ENCODE measurements at places on chromosomes 11 and 22. TPM values are rescaled to one million over a fixed set of nuclear protein-coding genes. Genes with fewer than 3 reads are reported as not detected.

OR8D1 gene
- total RNA-seq = not detected

CHRM4 gene
- not detected for total RNA-seq

TEX12 gene
- total RNA-seq = 1.7 TPM

TRPM5 gene
- total RNA-seq = not detected

MUC2 gene
- total RNA-seq = 1.8 TPM

PTPRCAP gene
- total RNA-seq = 0.29 TPM

FANCF gene
- total RNA-seq = 0.88 TPM

FEN1 gene
- 0.77 TPM for total RNA-seq

MRGPRX4 gene
- total RNA-seq = not detected

NAT10 gene
- 54.0 TPM for total RNA-seq

SERPING1 gene
- total RNA-seq = 742 TPM

MS4A1 gene
- total RNA-seq = not detected

- DNase-seq = no peak
Measured at GRCh38 chr11:8932564-8933180, at the start of gene C11orf16. Gene C11orf16, minus strand, starts transcription at chr11:8932947. Its CDS starts 639 bp downstream, at chr11:8932308.

- DNase-seq = no peak
Measured at GRCh38 chr11:22749536-22749935, 80.1 kb downstream of the SVIP start.

GRCh38 chr11:133803026-133803425, 42.3 kb downstream of the SPATA19 start:
- no peak for DNase-seq

GRCh38 chr22:32858957-32859356, 57.5 kb downstream of the TIMP3 start:
- no peak for DNase-seq

GRCh38 chr11:32775908-32776307, 18.6 kb downstream of the CCDC73 start:
- DNase-seq = no peak

DNA sequence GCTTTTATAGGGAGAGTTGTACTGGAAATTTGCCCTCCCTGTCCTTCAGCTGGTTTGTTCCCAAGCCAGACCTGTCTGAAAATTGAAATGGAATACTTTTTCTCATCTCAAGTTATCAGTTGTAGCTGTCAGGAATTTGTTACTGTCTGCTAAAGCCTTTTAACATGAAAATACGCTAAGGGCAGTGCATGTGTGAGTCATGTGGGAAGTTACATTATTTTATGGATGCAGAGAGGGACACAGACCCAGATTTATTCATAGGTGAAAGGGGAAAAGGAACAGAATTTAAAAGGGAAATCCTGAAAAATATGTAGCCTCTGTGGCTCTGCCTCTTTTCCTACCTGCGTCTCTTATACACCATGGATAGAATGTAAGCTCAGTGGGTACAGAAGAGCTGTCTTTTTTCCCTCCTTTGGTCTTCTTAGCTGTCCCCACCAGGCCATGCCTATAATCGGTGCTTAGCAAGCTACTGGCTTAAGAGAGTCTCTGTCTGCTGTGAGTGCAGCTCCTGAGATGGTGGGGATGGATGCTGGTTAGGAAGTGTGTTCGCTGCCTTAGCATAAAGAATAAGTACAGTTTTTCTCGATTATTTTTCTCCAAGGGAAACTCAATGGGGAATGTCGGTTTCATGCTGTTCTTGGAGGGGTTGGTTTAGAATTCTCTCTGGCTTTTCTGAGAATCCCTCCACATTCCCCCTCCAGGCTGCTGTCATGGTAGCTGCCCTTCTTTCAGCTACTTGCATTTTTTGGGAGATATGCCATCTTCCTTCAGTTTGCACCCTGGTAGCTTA, 166.8 kb downstream of the TEAD1 start:
- DNase-seq = no peak

- no peak for DNase-seq
Measured at GRCh38 chr11:4466871-4467442, 15.5 kb upstream of the OR52K1 start.

DNA sequence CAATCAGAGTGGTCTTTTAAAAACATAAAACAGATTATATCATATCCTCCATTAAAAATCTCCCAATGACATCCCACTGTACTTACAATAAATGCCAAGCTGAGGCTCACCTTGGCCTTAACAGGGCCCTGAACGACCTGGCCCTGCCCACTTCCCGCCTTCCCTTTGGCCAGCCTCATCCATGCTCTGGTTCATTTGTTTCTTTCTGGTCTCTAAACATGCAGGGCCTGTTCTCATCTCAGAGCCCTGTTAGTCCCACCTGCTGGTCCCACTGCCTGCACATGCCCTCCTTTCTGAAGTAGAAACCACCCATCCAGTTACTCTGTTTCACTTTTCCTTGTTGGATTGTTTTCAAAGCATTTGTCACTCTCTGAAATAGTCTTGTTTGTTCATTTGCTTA, 227.4 kb downstream of the INSC start:
- DNase-seq = no peak

- DNase-seq = no peak
Measured at GRCh38 chr22:41481925-41482318, 13.0 kb downstream of the ACO2 start.

- no peak for DNase-seq
Measured at GRCh38 chr22:48501231-48501750, 1326.4 kb downstream of the BRD1 start.

DNA sequence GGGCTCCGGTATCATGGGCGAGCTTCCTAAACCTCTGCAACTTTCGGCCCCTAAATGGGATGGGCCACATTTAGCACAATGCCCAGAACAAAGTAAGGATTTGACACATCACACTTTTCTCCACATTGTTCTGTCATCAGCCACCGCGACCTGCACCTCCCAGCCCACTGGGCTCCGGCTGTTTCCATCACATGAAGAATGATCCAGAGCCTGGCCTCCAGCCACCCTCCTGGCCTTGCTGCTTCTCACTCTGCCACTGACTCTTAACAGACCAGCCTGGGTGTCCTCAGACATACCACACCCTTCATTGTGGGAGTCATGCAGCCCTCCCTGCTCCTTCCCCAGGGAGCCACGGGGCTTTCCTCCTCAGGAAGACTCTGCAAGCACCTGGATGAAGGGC, 113.7 kb downstream of the IGLL1 start:
- DNase-seq = no peak

GRCh38 chr11:126450806-126451205, 95.3 kb downstream of the ST3GAL4 start:
- DNase-seq = no peak

GRCh38 chr11:116043857-116044256, 539.6 kb upstream of the CADM1 start:
- no peak for DNase-seq

GRCh38 chr22:30192427-30192826, 54.1 kb downstream of the LIF start:
- no peak for DNase-seq

GRCh38 chr22:23281406-23282088, 101.2 kb downstream of the BCR start:
- peak; percentile 85 for DNase-seq

- DNase-seq = peak; percentile 84
Measured at GRCh38 chr22:20130731-20131596, 640 bp upstream of the ZDHHC8 start.

DNA sequence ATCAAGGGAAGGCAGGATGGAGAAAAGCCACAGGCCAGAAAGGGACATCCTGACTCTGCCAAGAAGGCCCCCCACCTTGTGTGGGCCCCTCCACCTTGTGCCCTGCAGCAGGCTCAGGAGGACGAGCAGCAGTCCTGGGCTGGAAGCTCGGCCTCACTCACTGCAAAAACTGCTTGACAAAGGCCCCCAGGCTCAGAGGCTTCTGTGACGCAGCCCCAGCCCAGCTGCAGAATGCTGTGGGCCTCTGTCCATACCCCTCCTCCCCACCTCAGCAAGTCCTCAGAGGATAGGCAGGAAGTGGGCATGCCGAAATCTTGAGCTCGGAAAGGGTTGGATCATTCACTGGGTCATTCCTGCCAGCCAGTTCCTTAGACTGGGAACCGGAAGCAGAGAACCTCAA, 61.9 kb downstream of the NRXN2 start:
- no peak for DNase-seq

DNA sequence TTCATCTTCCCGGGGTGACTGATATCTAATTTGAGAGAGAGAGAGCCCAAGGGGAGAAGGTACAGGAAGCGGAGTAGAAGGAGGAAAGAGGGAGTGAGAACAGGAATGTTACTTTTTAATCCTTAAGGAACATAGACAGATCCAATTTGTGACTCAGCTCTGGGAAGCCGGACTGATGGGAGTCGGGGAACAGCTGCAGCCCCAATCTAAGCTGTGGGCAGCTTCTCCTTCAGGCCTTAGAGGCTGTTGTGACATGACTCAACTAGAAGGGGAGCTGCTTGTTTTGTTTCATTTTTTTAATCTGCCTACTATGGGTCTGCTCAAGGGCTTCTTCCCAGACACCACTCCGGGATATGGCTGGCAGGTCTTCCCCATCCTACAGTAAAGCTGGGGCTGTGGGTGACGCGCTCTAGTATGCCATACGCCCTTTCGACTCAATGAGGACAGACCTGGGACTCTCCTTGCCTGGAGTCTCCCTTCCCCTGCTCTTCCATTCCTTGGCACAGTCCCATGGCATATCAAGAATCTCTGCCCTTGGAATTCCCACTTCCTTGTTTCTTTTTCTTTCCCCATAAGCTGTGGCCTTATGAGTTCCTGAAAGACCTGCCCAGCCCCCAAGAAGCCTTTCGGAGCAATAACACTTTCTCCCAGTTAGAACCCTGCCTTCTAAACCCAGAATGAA, 103.3 kb upstream of the AKIP1 start:
- peak; percentile 80 for DNase-seq

DNA sequence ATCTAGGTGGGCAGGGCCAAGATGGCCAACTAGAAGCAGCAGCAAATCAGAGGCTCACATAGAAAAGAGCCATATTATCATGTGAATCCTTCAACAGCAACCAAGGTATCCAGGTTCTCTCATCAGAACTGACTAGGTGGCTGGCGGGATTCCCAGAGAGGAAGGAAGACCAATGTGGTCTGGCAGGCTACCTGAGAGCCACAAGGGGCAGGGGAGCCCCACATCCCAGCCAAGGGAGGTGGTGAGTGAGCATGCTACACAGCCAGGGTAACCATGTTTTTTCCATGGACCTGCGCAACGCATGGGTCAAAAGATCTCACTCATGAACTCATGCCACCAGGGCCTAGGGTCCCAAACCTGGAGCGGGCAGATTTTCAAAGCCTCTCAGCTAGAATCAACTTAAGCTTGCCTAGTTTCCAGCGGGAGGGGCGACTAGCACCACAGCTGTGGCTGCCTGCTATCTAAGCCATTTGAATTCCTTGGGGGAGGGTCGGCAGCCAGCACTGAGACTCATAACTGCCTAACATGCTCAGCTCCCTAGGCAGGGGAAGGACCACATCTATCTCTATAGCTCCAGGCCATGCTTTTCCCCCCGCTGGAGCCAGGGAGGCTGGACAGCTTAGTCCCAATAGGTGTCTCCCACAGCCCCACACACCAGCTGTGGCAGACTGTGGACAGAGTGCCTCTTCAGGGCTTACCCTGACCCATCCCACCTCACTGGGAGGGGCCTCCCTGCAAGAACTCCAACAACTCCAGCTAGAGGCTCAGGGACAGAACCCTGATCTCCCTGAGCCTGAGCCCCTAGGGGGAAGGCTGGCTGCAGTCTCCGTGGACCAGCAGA, 28.7 kb upstream of the CASP12 start:
- no peak for DNase-seq

DNA sequence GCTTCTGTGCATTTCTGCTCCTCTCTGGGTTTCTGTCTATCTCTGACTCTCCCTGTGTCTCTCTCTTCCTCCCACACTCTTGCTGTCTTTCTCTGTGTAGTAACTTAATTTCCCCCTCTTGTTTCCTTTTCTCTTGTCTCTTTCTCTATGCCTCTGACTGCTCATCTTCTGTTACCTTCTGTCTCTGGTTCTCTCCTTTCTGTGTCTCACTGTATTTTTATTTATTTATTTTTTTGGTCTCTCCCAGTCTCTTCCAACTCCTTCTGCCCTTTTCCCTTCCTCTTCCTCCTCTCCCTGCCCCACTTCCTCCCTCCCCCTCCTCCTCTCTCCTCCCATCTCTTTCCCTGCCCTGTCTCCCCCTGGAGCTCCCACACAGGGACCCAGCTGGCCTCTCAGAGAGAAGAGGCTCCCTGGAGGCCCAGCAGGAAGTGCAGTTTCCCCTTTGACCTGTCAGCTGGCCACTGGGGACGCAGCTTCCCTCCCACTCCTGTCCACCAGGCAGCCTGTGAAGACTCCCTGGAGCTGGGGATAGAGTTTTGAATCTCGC, 38.3 kb upstream of the MYH9 start:
- no peak for DNase-seq

- no peak for DNase-seq
Measured at GRCh38 chr11:35750315-35750714, 87.7 kb downstream of the TRIM44 start.

DNA sequence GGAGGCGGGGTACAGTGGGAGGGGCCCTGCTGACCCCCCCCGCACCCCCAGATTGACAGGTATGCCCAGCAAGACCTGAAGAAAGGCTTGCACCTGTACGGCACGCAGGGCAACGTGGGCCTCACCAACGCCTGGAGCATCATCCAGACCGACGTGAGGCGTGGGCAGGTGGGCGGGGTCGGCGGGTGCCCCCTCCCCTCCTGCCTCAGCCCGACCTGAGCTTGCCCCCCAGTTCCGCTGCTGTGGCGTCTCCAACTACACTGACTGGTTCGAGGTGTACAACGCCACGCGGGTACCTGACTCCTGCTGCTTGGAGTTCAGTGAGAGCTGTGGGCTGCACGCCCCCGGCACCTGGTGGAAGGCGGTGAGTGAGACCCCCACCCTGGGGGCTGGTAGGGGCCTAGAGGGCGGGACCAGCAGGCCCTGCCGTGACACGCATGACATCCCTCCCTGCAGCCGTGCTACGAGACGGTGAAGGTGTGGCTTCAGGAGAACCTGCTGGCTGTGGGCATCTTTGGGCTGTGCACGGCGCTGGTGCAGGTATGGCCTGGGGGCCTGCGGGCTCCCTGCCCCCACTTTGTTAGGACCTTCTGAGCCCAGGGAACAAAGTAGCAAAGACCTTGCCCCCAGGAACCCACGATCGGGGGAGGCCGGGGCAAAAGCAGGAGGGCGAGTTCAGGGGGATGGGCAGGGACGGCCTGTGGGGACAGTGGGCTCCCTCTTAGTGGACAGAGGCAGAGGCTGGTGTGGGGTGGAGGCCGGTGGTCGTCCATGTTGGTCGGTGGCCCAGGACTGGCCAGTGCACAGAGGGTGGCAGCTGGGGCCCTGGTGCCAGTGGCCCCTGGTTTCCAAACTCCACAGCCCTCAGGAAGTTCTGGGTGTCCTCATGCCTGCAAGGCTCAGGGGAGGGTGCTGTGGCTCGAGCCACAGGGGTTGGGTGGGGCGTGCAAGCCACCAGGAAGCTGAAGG, 23.1 kb downstream of the TSPAN4 start:
- DNase-seq = no peak

- DNase-seq = no peak
Measured at GRCh38 chr11:114615448-114616361, 20.1 kb upstream of the NXPE4 start.

DNA sequence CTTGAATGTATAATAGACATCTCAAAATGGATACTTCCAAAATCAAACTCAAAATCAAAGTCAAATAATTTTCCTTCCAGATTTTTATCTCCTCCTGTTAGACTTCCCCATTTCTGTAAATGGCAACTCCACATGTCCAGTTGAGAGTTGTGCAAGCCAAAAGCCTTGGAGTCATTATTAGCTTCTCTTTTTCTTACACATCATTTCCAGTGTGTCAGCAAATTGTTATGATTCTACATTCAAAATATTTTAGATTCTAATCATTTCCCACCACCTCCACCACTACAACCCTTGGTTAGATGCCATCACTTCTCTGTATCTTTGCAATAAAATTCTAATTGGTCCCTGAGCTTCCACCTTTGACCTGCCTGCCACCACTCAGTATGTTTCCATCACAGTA, 155.7 kb downstream of the CNTN5 start:
- DNase-seq = no peak

Data from uterus (tissue), 4 donors.